ENCODE measurements at places on chromosomes 13 and 19. TPM values are rescaled to one million over a fixed set of nuclear protein-coding genes. Genes with fewer than 3 reads are reported as not detected.

GCDH gene
- total RNA-seq = 12.0 TPM

PCDH9 gene
- total RNA-seq = 8.7 TPM

MEDAG gene
- total RNA-seq = not detected

NAPSA gene
- total RNA-seq = 1.8 TPM

VSTM2B gene
- total RNA-seq = not detected

ZNF442 gene
- not detected for total RNA-seq

FOXA3 gene
- total RNA-seq = 0.77 TPM

APOC4 gene
- not detected for total RNA-seq

KIR2DL3 gene
- total RNA-seq = not detected

MRPL34 gene
- 104 TPM for total RNA-seq

MPV17L2 gene
- total RNA-seq = 13.6 TPM

CAPN12 gene
- total RNA-seq = 7.1 TPM

MBD3L4 gene
- not detected for total RNA-seq

VAV1 gene
- 7.1 TPM for total RNA-seq

FGF14 gene
- total RNA-seq = not detected

ADAT3 gene
- 6.1 TPM for total RNA-seq

SIGLEC12 gene
- not detected for total RNA-seq

PDE4C gene
- total RNA-seq = not detected

FAM124A gene
- total RNA-seq = 2.6 TPM

NLRP9 gene
- total RNA-seq = not detected

Measured in A549 treated with CpdA at 1 μM for 4 hours (cell line).